ENCODE measurements at places on chromosomes 7 and 10. TPM values are rescaled to one million over a fixed set of nuclear protein-coding genes. Genes with fewer than 3 reads are reported as not detected.
A peak's percentile ranks its signal among the peaks of the same experiment; 100 is the strongest.

TMEM213 gene
- total RNA-seq: not detected

SLC26A3 gene
- total RNA-seq: not detected

GRCh38 chr10:13907570-13907969 is 320.8 kb downstream of the PRPF18 start:
- DNase-seq: no peak

GPR22 gene
- total RNA-seq: not detected

- DNase-seq: no peak
Measured at GRCh38 chr7:40586197-40586596, 451.4 kb downstream of the SUGCT start.

DNA sequence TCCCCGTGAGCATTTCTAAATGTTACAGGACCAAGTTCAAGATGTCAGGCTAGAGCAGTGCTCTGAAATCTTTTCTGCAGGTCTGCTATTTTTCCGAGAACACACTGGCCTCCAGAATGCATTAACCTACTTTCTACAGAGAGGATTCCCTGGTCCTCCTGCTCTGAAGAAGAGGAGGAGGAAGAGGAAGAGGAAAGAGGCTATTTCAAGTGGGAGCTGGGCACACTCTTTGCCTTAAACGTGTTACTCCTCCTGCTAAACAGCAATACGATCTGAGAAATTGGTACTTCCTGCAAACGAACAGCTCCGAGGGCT is 157.4 kb downstream of the FRMD4A start:
- DNase-seq: no peak

GRCh38 chr7:93910076-93910994 is 4.0 kb downstream of the GNGT1 start:
- no peak for DNase-seq

NPY gene
- total RNA-seq: not detected

DNA sequence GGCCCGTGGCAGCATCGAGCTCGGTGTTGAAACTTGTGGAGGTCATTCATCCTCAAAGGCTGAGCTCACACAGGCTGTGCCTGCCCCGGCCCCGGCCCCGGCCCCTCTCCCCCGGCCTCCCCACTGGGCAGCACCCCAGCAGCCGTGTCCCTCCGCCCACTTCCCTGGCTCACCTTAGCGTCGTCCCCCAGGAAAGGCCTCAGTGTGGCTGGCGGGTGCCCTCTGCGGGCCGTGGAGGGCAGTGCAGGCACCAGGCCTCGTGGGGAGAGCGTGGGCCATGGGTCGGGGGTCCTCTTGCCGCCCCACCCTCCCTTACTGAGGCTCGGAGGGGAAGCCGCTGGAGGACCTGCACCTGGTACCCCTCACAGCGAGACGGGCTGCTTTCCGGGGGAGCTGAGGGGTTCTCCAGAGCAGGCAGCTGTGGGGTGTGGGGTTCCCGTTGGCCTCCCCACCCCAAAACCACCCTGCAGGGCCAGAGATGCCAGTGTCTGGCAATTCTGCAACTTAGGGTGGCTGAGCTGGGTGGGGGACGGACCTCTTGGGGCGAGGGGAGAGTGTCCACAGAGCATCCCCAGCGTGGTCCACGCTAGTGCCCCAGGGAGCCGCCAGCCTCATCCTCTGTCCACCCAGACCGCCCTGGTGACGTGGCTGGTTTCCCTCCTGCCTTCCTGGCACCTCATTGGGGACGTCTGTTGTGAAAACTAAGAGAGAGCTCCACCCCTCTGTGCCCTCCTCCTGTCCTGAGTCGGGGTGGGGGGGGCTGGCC is 44.2 kb upstream of the DPYSL4 start:
- peak; percentile 83 for DNase-seq

AP5Z1 gene
- 61.2 TPM for total RNA-seq

CARD11 gene
- 1.7 TPM for total RNA-seq

DNA sequence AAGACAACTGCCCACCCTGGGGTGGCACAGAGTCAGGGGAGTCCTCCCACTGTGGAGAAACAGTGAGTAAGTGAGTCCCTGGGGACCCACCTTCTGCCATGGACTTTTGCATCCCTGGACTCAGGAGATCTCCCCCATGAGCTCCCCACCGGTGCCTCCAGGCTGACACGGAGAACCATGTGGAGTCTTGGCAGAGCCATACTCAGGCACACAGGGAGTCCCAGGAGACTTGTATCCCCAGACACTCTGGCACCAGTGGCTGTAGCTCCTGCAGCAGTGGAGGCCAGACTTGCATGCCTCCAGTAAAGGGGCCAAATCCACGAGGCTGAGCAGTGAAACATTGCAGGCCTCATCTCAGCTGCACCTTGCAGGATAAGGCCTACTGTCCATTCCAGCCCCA is 791.4 kb downstream of the PCDH15 start:
- DNase-seq: no peak

DNA sequence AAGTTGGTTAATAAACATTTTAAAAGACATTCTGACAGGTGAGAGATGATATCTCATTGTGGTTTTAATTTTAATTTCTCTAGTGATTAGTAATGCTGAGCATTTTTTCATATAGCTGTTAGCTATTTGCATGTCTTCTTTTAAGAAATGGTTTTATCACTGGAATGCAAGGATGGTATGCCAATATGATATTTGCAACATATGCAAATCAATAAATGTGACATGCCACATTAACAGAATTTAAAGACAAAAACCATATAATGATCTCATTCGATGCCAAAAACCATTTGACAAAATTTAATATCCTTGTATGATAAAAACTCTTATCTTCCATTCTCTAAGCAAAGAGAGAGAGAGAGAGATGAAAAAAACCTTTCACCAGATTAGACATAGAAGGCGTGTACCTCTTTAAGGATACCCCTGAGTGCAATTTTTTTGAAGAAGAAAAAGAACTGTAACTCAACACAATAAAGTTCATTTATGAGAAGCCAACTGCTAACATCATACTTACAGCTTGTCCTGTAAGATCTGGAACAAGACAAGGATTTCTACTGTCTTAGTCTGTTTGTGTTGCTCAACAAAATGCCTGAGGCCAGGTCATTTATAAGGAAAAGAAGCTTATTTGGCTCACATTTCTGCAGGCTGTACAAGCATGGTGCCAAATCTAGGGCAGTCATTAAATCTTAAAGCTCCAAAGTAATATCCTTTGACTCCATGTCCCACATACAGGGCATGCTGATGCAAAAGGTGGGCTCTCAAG is 39.7 kb upstream of the ZMYND11 start:
- DNase-seq: no peak

GRCh38 chr10:81179324-81179723 is 641.6 kb downstream of the SH2D4B start:
- DNase-seq: no peak

DNA sequence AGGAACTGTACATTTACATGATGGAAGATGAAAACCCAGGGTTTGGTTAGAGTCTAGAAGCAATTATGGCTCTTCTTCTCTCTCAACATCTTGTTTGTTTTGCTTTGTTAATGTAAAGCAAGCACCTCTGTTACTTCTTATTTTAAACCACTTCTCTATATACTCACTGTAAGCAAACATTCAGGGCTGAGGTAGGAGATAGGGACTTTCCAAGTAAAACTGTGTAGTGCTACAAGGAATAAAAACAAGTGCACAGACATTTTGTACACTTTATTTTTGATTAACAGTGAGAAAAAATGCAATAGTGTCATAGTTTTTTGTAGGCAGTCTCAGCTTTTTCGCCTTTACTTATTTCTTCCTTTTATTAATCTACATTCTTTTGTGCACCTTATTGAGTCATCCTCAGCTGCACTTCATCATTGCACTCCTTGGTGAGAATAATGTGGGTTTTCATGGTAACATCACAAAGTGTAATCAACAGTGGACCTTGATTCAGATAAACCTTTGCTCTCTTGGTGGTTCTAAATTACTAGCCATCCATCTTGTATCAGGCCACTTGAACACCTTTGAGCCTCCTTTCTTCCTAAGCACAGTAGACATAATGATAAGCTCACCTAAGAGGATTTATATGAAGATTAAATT is 52.9 kb downstream of the ELMO1 start:
- no peak for DNase-seq

DNA sequence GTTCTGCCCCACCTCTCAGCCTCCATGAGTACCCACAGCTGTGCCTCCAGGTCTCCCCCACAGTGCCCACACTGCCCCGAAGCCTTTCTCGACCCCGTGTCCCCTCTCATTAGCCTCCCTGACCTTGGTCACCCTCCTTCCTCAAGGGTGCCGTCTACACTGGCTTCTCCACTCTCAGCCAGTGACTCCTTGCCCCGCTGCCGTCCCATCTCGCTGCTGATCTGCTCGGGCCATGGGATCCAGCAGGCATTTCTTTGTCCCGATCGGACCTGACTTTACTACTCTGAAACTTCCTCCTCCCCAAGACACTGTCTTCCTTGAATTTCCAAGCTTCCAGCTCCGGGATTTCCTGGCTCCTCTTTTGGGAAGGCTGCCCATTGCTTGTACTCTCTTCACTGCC is 31.3 kb downstream of the FKBP6 start:
- DNase-seq: no peak

- no peak for DNase-seq
Measured at GRCh38 chr10:76022366-76022765, 590.9 kb downstream of the LRMDA start.
